ENCODE measurements at places on chromosomes 1 and 21.

- no peak for DNase-seq
Observed at GRCh38 chr1:183094351-183094750, 71.1 kb downstream of the LAMC1 start.

GRCh38 chr1:64744492-64745180 lies at the start of gene RAVER2:
RAVER2 (plus strand) TSS chr1:64745075; CDS start chr1:64745173, 98 bp downstream.
- DNase-seq: peak; percentile 68

- no peak for DNase-seq
Observed at GRCh38 chr21:33731447-33731846, 89.1 kb downstream of the ITSN1 start.

DNA sequence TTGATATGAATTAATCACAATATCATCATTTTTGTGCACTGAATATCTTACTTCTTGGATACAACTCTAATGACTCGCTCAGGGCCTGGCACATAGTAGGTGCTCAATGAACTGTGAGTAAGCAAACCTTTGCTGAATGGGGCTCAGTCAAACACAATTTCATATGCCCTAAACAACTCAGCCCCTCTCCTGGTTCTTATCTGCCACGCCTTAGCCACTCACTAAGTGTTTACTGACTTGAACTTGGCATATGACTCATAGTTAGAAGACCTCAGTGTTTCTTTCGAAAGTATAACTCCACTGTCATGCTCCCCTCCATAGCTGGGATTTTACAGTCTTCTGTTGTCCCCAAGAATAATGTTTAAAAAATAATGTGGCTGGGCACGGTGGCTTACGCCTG lies 4.8 kb upstream of the IFNLR1 start:
- DNase-seq: peak; percentile 59

DNA sequence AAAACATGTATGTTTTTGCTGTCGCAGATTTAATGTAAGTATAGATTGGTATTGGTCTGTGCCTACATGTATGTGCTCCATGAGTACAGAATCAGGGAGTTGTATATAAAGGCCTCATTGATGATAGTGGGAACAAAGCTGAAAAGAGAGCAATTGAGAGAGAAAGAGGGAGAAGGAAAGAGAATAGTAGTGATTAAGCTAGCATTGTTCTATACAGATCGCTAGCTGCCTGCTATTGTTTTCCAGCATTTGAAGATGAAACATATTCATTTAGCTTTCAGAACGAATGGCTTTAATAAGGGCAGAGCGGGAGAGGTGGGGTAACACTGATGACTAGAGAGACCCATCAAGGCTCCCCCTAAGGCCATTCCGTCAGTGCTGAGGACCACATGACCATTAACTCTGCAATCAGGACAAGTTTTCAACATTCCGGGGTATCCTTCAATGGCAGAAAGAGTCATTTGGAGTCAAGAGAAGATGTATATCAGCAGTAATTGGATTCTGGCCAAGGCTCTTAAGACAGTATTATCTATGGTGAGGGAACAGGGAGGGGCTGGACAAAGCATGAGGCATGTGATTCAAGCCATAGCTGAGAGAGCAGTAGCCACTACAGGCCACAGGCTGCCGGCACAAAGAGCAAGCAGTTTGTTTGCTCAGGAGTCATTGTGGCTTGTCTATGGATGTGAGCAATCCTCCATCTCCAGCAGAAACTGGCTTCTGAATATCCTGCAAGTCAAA lies 176.5 kb downstream of the PBX1 start:
- no peak for DNase-seq

DNA sequence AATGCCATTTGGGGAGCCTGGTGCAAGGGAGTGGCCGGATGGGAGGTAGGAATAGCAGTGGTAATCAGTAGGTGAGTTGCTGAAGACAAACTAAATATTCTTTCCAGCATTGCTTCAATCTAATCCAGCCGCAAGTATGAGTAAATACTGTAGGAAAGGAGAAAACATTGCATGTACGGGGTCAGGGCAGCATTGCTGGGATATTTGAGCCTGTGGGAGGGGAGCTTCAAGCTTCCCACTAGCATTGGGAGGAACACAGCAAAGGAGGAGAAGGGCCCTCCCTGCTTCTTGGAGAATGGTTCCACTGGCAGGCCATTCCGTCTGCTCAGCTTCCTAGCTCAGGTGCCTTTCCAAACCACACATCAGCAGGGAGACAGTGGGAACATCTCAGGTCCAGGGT lies 15.2 kb downstream of the CAPN2 start:
- no peak for DNase-seq

- no peak for DNase-seq
Observed at GRCh38 chr21:45530423-45531113, 11.7 kb downstream of the SLC19A1 start.

DNA sequence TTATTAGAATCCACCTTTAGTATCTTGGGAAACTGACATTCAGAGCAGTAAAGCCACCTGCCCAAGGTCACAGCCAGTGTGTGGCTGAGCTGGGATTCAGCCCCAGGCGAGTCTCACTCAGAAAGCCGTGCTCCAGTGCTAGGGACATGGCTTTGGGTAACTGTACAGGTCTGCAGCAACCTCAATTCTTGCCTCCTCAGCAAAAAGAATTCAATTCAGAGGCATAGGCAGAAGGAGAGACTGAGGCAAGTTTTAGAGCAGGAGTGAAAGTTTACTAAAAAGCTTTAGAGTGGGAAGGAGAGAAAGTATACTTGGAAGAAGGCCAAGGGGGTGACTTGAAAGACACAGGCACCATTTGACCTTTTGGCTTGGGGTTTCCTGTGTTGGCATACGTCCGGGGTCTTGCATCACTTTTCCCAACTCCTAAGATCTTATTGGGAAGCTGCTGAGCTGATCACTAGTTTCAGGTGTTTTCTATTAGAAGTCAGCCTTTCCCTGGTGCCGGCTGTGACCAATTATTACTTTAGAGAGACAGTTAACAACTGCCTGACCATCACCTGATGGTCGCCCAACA lies 529.3 kb downstream of the MATN1 start:
- DNase-seq: no peak

DNA sequence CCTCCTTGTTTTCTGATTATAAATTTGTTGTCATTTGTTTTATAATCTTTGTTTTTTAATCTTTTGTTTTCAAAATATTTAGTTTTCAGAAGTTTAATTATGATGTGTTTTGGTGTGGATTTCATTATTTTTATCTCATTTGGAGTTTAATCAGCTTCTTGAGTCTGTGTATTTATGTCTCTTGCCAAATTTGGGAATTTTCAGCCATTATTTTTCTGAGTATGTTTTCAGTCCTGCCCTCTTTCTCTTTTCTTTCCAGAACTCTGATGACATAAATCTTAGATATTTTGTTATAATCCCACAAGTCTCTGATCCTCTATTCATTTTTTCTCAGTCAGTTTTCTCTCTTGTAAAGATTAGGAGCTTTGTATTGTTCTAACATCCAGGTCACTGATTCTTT lies 89.8 kb downstream of the RHOU start:
- DNase-seq: no peak

DNA sequence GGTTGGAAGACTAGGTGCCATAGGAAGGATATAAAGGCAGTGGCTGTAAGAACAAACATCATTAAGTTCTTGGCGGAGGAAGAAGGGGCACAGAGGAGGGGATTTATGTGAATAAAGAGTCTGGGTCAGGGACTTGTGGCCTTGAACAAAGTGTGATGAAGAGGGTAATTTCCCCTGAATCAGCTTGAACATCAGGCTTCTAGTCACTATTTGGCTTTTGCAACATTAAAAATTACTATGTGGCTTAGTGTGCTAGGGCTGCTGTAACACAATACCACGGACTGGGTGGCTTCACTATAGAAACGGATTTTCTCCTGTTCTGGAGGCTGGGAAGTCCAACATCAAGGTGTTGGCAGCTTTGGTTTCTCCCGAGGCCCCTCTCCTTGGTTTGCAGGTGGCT lies 70.5 kb upstream of the CNIH3 start:
- no peak for DNase-seq

DNA sequence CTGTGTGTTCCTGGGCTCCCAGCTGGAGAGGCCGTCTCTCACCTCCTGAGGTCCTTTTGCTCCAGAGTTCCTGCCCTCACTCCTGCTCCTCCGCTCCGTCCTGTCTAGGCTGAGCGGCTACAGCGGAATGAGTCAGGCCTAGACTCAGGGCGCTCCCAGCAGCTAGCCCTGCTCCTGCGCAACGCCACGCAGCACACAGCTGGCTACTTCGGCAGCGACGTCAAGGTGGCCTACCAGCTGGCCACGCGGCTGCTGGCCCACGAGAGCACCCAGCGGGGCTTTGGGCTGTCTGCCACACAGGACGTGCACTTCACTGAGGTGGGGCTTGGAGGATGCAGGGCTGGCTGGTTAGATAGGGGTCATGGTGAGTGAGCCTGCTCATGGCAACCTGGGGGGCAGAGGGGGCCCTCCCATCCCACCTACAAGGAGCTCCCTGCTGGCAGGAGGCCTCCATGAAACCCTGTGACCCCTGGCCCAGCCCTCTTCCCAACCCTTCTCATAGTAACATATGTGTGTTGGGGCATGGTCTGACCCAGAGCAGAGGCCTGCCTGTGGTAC lies 15.1 kb downstream of the PSRC1 start:
- DNase-seq: no peak

DNA sequence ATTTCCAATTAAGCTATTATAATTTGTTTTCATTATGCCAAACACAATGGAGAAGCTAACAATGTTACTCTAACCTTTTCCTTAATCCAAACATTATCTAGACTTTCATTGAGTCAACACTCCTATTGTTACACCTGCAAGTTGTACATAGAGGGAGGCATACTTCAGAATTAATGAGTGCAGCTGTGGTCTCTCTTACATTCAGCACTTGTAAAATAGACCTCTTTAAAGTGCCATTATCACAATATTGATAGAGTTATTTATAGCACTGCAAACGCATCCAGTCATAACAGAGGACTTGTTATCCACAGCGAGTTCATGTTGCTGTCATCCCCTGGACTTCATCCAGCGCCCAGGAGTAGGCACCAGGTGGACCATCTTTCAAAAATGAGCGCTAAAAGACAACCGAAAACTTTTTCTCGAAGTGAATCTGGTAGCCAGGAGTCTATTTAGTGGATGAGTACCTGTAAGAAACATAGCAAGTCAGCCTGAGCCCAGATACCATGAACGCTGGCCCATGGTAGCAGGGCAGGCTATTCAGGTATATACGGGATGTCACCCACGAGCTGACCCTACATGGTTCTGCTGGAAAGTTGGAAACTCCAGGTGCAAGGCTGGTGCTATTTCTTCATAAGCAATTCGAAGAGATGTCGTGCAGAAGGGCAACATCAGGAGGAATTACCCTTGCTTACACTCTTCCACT lies 70.6 kb upstream of the NFIA start:
- DNase-seq: no peak

DNA sequence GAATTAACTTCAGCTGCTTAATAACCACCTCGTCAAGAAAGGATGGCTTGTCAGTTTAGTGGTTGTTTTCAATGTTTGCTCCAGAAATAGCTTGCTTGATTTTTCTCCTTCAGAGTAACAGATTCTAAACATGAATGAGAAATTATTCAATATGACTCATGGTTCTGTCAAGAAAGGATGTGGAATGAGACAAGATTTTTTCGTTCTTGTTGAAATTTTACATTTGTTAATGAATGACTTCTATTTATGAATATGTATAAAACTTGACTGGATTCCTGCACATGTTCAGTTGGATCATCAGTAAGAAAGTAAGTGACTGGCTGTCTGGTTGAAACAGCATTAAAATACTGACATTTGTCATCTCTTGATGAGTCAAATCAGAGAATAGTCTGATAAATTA lies 38.3 kb downstream of the IFI44 start:
- no peak for DNase-seq

- no peak for DNase-seq
Observed at GRCh38 chr1:104387716-104388508, 638.2 kb downstream of the AMY1C start.

- DNase-seq: no peak
Observed at GRCh38 chr1:61425040-61425439, 299.9 kb downstream of the TM2D1 start.

DNA sequence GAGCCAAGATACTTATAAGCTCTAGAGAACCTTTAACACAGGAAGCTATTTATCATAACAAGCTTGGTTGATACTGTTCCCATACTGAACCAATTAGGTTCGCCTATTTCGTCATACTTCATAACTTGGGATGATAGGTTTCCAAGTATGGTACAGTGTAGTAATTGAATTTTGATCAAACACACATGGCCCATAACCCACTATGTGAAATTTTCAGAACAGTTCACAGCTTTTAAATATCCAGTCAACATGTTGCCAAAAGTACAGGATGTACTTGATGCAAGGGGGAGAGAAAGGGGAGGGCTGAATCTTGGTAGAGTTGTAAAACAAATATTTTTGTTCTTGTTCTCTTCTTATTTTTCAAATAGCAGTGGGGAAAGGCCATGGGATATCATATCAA lies 86.6 kb downstream of the TM2D1 start:
- no peak for DNase-seq

- no peak for DNase-seq
Observed at GRCh38 chr1:208410409-208410808, 166.2 kb upstream of the PLXNA2 start.

- no peak for DNase-seq
Observed at GRCh38 chr1:2574350-2574749, 12.2 kb upstream of the PRXL2B start.

Data from H54 (cell line).